ENCODE measurements at places on chromosomes 6 and 20.

- DNase-seq, result no peak
Measured at GRCh38 chr20:50363479-50363878, 146.7 kb upstream of the PTPN1 start.

DNA sequence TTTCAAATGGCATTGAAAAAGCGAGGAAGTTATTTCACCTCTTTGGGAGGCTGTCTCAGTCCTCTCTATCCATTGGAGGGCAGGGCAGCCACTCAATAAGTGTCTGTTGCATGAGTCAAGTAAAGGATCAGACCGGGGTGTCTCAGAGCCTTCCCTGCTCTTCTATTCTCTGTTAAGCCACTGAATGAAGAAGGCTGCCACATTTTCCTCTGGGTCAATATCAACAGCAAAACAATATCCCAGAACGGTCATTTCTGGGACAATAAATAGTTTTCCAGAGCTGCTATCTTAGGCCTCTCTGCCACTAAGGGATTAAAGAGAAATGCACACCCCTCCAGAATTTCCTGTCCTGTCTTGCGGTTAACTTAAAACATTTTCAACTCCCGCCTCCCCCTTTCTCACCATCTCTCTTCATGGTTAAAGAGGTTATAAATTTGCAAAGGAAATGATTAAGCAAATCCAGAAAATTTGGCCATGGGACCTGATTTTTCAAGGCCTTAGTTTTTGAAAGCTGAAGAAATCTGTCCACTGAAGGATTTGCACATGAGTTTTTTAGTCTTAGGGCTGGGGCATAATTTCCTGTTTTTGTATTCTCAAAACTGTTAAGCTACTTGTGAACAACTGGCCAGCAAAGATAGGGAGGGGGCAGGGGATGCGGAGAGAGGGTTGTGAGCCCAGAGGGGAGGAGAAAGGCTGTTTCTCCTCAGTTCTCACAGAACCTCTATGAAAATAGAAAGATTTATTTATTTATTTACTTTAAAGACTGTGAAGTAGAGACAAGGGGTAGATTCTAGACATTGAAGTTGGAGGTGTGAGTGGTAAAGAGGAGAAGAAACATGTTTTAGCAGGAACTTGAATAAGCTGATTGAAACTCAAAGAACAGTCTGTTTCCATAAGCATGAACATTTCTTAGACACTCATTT, 135.7 kb downstream of the BCAS1 start:
- peak; percentile 92 for DNase-seq

GRCh38 chr20:53975761-53976160, 94.6 kb downstream of the BCAS1 start:
- no peak for DNase-seq

- DNase-seq, result no peak
Measured at GRCh38 chr6:37665304-37665703, 32.4 kb downstream of the MDGA1 start.

- no peak for DNase-seq
Measured at GRCh38 chr6:3782876-3783832, 31.6 kb upstream of the PXDC1 start.

GRCh38 chr20:36591854-36592641, 13.5 kb upstream of the RAB5IF start:
- DNase-seq, result peak; percentile 64

GRCh38 chr6:156598855-156599180, 178.4 kb upstream of the ARID1B start:
- DNase-seq, result no peak

DNA sequence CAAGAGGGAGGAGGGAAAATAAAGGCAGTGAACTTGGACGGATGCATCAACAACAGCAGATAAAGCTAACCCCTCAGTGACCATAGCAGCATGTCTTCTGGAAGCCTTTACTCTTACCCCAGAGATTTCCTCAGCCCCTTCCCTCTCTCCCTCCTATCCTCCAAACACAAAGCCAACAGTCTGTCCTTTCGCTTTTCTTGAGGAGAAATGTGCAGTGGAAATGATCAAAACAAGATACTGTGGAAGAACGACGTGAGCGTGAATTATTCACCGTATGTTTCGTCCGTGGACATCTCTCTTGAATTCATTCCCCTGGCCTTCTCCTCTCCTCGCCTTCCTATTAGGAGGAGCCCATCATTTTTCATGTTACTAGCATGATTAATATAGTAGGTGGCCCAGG, 8.5 kb downstream of the NRN1 start:
- no peak for DNase-seq

DNA sequence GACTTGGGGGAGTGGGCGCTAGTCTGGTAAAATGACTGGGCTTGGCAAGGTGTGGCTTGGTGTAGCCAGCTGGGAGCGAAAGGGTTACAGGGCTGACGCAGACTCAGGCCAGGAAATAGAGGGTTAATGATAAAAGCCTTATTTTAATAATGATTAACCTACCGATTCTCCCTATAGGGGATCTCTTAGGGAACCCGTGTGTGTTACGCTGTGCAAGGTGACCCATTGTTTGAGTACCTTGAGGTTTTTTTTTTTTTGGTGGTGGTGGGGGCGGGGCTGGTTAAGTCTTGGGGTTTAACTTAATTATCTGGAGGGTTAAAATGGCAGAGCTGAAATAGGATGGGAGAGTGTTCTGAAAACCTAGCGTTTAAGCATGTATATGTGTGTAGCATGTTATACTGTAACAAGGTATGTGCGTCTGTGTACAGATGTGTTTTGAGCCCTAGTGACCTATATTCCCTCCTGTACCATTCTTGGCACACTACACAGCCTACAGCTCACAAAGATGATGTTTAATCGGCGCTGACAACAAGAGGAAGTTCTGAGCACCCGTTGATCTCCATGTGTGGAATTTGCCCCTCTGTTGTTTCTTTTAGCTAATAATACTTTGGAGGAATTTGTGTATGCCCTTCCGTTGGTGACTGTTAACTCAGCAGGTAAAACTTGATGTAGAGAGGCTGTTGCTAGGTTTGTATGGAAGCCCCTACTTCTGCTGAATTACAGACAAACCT, 1.3 kb downstream of the CARMIL1 start:
- DNase-seq, result no peak

DNA sequence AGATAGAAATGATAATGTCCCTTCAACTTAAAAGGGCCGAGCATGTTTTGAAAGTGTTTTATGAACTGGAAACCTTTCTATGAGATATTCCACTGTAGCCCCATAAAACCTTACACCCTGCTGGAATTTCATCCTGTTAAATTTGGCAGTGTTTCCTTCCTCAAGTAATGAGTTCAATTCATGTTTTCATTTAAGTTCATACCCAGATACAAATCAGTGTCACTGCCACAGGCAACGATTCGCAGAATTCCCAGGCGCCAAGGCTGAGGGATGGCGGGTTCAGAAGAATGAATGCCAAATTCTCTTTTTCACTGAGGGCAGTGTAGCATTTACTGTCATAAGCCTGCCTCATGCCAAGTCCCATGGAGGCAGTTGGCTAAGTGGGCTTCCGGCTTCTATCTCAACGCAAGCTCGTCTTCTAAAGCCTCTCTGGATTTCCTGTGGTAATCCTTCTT, 511.8 kb upstream of the ID4 start:
- peak; percentile 45 for DNase-seq

- DNase-seq, result peak; percentile 55
Measured at GRCh38 chr6:147855803-147856482, 347.5 kb downstream of the SAMD5 start.

- no peak for DNase-seq
Measured at GRCh38 chr6:17494919-17495318, 101.5 kb downstream of the CAP2 start.

- DNase-seq, result no peak
Measured at GRCh38 chr6:142879076-142879475, 65.9 kb downstream of the HIVEP2 start.

GRCh38 chr6:53483423-53484353, 61.2 kb downstream of the GCLC start:
- no peak for DNase-seq

GRCh38 chr20:58417438-58417837, 28.4 kb downstream of the VAPB start:
- no peak for DNase-seq

DNA sequence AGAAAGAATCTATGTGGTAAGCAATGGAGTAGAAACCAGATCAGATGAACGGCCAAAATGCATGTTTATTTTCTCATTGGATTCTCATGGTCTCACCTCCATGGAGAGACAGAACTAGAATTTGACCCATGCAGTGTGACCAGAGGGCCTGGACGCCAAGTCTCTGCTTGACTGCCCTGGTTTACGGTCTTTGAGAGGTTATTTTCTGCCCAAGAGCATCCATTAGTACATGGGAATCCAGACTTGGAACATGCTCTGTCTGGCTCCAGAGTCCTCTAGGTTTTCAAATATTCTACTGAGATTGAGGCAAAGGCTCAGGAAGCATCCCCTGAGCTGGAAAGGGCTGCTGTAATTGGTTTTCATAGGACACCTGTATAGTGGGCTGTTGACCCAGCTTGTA, 45.5 kb upstream of the UST start:
- DNase-seq, result no peak

DNA sequence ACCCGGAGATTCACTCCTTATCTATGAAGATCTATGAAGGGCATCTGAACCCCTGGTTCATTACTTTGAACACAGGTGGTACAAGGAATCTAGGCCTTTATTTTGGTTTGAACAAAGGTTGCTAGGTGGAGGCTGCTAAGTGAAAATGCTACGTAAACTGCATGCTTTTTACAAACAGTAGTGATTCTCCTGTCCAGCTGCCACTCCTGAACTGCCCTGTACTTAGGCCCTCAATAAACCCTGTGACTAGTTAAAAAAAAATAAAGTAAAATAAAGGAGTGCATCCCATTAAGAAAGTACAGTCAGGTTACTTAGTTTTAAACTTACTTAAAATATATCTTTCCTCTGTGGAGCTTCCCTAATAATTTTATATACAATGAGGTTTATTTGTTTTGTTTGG, 27.7 kb upstream of the ARG1 start:
- DNase-seq, result no peak

DNA sequence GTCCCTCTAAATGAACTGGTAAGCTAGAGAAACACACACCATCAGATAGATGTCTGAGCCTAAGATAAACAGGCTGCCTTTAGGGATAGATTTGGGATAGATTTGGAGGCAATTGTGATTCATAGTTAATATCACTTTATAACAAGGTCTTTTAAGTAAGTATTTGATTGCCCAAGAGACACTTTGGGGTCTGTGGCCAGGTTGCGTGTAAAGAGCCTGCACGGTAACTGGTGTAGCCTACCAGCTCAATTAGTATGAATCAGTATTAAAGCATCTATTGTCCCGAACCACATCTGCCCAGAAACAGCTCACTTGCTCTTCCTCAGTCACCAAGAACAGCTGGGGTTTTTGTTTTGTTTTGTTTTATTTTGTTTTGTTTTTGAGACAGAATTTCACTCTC, 193.3 kb downstream of the SASH1 start:
- peak; percentile 77 for DNase-seq

- peak; percentile 9 for DNase-seq
Measured at GRCh38 chr6:87661016-87661415, 41.0 kb downstream of the AKIRIN2 start.
